CD4-positive, alpha-beta T cell treated with Interferon gamma for 1 hour (primary cell): ENCODE measurements at places on chromosomes 7 and 10.
A peak's percentile ranks its signal among the peaks of the same experiment; 100 is the strongest.

GRCh38 chr7:50534690-50535290, 30.4 kb downstream of the DDC start:
- no peak for DNase-seq

- no peak for DNase-seq
Observed at GRCh38 chr10:49205206-49205605, 17.0 kb upstream of the TMEM273 start.

DNA sequence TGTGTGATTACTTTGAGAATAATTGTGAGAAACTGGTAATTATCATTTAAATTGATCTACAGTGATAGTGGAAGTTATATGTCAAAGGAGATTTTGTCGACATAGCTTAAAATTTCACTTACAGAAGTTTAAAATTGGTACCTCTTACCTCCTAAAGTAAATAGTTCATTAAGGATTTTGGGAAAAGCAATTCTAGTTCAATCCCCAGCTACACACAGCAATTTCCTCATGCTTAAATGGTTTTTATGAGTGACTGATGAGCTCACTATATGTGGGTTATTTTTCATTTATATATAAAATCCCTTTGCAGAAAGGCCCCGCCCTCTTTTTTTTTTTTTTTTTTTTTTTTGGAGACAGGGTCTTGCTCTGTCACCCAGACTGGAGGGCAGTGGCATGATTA, 12.7 kb downstream of the KMT2E start:
- no peak for DNase-seq

- DNase-seq, result no peak
Observed at GRCh38 chr7:22302951-22303423, 54.0 kb downstream of the RAPGEF5 start.

GRCh38 chr10:117375360-117376178, at the start of gene PDZD8:
PDZD8 (minus strand) TSS chr10:117375440; CDS start chr10:117375227, 213 bp downstream.
- DNase-seq, result peak; percentile 88

DNA sequence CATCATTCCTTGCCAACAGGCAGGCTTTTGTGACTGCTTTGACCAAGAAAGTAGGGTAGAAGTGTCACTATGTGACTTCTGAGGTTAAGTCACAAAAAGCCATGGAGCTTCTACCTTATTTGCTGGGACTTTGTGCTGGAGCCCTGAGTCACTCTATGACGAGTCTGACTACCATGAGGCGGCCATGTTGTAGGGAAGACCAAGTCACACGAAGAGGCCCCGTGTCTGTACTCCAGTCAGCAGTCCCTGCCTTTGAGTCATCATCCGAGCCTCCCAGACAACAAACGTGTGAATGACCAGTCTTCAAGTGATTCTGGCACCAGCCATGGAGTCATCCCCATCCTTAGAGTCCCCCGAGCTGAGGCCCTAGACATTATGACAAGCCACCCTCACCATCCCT, 3.5 kb upstream of the MYL10 start:
- DNase-seq, result no peak

GRCh38 chr7:92782236-92782635, 54.1 kb downstream of the CDK6 start:
- no peak for DNase-seq

DNA sequence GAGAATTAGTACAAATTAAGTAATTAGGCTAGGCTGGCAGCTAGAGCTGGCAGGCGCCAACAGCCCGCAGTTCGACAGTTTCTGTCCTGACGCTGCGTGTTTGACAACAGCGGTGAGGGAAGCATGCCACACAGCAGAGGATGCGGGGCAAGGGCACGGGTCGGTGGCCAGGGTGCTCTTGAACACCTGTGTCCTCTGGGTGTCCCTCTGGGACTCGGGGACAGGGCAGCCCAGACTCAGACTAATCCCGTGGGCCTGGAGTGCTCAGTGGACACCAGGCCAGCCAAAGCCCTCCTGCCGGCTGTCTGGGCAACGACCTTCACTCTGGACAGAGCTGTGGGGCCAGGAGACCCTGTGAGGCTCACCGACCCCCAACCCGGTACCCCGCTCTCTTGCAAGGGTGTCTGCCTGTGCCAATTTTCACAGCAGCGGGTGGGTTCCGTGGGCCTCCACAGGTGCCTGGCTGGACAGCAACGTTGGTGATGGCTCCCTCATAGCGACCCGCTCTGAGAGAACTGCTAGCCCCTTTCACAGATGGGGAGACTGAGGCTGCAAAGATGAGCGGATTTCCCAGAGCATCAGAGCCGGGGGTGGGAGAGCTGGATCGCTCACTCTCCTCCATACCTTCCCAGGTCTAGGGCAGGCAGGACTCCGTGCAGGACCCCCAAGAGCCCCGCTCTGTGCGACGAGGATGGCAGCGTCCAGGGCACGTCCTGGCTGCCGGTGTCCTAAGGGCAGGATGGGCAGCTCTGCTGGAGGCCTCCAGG, 48.5 kb downstream of the FOXL3 start:
- no peak for DNase-seq

GRCh38 chr7:21346297-21346696, 81.6 kb upstream of the SP4 start:
- DNase-seq, result no peak

DNA sequence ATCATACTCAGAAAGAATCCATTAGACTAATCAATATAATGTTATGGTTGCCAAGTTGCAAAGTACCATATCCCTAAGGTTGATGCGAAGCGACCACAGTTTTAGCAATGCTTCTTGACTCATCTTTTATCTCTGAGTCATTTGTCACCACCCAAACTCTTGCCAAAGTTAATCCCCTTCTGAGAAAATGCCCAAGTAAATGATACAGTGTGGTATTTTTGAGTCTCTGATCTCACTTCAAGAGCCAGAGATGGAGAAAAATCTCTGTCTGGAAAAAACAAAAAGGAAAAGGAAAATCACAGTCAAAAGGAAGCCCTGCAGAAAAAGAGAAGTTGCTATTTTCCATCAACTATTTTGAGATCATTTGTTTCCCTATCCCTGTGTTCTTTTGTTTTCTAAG, 26.7 kb upstream of the OTUD1 start:
- peak; percentile 5 for DNase-seq

GRCh38 chr10:38007991-38008390, 2.5 kb upstream of the ZNF33A start:
- no peak for DNase-seq

DNA sequence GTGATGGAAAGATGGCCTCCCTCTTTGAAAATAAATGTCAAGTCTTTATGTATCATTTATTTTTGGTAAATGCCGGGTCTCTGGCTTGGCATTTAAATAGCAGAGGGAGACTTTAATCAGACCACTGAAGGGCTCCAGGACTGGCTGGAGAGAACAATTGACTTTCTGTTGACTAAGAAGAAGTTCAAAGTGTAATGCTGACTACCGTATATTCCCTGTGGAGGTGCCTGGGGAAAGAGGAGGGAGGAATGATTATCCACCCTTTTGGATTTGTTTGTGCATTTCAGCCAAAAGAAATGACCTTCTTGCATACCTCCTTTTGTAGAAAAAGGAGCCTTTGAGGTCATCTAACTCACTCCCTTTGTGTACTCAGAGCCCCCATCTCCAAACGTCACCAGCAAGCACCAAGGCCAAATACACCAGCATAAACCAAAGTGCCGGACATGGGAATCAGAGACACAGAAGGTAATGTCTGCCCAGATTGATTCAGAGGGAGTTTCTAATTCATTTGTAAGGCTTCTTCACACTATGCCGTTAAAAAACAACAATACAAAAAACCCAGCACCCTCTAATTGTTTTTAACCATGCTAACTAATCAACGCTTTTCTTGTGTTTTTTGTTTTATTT, 75.2 kb downstream of the PRLHR start:
- DNase-seq, result no peak

GRCh38 chr10:30759423-30759822, 129.9 kb upstream of the LYZL2 start:
- no peak for DNase-seq

- DNase-seq, result peak; percentile 78
Observed at GRCh38 chr10:132446661-132447445, 49.9 kb downstream of the PWWP2B start.

- DNase-seq, result no peak
Observed at GRCh38 chr10:105041956-105042355, 400.9 kb downstream of the SORCS3 start.

GRCh38 chr7:99614495-99614894, 2.3 kb upstream of the ZSCAN25 start:
- no peak for DNase-seq

DNA sequence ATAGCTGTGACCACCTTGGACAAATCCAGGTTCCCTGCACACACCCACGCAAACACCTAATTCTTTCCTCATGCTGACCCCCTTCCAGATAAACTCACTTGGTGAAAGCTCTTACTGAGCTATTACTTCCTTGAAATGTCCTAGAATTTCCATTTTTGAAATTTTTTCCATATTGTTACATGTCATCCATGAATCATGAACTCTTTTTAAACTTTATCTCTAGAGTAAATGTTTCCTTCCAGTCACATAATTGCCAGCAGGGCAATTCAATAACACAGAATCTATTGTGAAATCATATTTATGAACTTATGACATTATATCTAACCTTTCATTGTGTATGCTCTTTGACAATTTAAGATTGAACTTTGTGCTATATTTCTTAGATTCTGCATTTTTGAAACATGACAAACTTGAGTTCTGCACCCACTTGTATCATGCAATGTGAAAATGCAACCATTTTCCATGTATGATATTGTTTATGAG, 26.8 kb upstream of the FGL2 start:
- no peak for DNase-seq

GRCh38 chr7:27647046-27647445, 15.6 kb downstream of the HIBADH start:
- DNase-seq, result no peak

GRCh38 chr10:81848514-81848913, 26.5 kb upstream of the NRG3 start:
- no peak for DNase-seq

DNA sequence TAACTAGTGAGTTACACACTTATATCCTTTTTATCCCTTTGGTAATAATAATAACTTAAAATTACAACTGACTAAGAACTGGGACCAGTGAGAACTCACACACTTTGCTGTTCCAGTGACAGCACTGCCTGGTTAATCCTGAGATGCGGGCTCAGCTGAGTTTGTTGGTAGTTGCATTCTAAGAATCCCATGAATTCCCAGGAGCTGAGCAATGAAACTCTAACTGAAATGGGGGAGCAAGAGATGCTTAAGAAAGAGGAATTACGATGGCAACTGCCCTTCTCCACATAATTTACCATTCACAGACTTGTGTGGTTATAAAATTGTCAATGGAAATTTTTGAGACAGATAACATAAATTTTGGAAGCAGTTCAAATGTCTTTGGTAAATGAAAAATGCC, 659.4 kb downstream of the MAGI2 start:
- DNase-seq, result no peak

- no peak for DNase-seq
Observed at GRCh38 chr7:127683776-127684681, 32.0 kb downstream of the SND1 start.

DNA sequence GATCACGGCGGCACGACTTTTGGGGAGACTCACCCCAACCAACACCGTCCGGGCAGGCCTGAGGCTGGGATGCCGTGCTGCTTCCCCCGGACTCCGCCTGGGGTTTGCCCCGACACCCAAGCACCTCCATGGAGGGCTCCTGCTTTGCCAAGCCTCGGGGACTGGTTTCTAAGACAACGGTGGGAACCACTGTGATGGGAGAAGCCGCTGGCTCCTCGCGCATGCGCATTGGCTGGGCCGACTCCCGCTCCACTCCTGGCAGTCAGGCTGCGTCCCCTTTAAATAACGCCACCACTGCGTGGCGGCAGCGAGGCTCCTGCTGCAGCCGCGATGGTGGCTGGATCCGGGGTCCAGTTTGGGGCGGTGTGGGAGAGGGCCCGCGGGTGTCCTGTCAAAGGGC, 201.0 kb downstream of the ZNF716 start:
- no peak for DNase-seq

DNA sequence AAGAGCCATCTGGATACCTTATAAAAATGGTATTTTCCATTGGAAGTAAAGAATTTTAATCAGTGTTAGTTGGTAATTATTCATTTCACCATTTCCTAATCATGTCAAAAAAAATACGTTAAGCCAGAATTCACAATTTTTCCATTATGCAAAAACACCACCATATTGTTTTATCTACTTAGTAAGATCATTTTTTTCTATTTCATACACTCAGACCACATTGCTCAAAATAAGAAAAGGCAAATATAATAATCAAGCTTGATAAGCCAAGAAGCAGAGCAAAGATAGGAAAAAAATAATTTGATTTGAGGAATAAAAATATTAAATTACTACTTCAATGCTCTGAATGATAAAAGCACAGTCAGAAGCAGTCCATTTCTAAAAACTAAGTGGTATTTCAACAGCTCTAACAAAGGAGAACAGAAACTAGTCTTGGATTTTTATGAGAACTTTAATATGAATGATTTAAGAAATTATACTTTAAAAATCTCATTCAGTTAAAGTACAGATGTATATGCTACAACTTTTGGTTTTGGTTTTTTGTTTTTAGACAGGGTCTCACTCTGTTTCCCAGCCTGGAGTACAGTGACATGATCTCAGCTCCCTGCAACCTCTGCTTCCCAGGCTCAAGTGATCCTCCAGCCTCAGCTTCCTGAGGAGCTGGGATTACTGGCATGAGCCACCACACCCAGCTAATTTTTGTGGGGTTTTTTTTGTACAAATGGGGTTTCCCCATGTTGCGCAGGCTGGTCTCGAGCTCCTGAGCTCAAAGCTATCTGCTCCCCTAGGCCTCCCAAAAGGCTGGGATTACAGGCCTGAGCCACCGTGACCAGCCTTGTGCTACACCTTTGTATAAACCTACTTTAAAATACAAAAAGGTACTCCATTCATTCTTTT, 46.6 kb downstream of the LRRN3 start:
- DNase-seq, result peak; percentile 14

DNA sequence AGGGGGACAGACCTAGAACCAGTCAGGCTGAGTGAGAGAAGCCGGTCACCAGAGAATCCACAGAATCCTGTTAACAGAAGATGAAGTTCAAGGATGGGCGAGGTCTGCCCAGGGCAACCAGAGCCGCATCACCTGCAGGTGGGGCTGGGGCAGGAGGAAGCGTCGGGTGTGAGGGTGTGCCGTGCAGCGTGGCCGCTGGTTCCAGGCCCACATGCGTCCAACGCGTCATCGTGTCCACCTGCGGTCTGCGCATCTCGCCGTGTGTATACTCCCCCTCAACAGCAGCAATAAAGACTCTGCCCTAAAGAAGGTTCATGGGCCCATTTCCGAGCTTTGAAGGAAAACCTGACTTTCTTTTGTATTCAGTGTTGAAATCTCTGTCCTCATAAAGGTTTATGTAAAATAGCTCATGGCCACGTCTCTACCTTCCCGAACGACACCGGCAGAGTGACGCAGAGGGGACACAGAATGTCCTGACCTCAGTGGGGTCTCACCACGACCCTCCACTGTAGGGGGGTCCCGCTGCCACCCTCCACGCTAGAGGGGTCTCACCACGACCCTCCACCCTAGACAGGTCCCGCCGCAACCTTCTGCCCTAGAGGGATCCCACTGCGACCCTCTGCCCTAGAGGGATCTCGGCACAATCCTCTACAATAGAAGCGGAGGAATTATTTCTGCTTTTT, 446.9 kb downstream of the PTPRN2 start:
- no peak for DNase-seq

GRCh38 chr10:49407151-49407550, 11.3 kb upstream of the DRGX start:
- DNase-seq, result no peak
